ENCODE measurements at places on chromosomes 5 and 9.
A peak's percentile ranks its signal among the peaks of the same experiment; 100 is the strongest.

DNA sequence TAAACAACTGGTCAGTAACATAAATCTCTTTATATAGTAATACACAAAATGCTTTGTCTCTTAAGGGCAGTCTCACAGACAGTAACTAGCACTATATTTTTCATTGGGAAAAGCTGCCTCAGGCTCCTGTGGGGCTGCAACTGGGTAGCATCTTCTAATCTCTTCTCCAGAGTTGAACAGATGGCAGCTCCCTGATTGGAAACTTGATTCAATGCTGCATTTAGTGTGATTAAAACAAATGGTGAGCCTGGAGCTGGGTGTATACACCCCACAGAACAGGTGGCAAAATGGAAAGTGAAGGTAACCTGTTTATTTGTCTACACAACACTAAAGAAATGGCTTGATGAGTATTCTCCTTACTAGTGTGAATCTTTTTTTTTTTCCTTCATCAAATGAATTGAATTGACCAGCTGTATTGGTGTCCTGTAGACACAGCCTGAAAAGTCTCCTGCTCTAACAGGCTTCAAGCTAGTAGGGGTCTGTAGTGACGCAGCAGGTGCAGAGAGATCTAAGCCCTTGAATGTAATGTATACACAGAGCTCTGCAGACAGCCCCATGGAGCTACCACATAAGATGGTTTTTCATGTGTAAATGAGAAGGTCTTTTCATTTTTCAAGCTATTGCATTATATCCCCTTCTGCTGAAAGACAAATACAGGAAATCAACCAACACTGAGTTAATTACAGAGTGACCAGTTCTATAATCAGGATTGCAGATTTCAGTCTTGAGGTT is 43.3 kb downstream of the IZUMO3 start:
- no peak for DNase-seq

DNA sequence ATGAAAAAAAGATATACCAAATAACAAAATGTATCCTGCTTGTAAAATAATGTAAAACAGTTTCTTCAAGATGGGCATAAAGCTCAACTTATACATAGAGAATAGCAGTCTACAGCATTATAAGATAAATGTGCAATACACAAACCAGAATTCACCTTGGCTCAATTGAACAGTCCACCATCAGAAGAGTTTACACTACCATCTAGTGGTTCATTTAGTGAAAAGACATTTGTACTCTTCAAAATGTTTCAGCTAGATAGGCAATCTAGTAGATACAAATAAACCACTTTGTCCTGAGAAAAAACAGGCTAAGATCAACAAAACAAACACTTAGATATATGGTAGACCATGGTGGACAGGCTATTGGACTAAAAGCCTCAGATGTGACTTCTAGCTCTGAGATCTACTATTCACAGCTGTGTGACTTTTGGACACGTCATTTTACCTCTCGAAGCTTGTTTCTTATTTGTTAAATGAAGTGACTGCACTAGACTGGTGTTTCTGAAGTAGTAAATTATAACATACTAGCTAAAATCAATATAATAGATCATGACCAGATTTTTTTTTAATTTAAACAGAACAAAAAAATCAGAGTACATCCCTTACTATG is 22.1 kb upstream of the TPD52L3 start:
- DNase-seq = peak; percentile 16

GRCh38 chr9:83061036-83061435 is 1.9 kb downstream of the RASEF start:
- DNase-seq = no peak

DNA sequence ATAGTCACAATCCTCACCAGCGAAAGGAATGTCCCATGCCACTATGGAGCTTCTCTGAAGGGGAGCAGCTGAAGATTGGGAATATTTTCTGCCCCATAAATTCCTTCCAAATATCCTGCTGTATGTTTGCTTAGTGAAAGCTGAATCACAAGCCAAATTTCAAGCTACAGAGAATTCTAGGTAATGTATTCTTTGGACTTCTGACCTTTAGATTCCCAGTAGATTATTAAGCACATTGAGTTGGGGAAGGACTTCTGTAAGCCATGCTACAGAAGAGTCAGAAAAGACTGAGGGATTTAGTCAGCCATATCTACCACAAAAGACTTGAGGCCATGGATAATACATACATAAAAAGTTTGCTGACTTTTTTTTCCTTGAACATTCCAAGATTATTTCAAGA is 1342.0 kb upstream of the NUDT12 start:
- no peak for DNase-seq

- DNase-seq = no peak
Measured at GRCh38 chr9:28215536-28216299, 642.4 kb upstream of the C9orf72 start.

GRCh38 chr9:18250053-18250452 is 223.9 kb upstream of the ADAMTSL1 start:
- no peak for DNase-seq

- no peak for DNase-seq
Measured at GRCh38 chr9:130244548-130245165, 20.9 kb upstream of the HMCN2 start.

GRCh38 chr5:10744681-10745080 is 16.4 kb downstream of the DAP start:
- no peak for DNase-seq

DNA sequence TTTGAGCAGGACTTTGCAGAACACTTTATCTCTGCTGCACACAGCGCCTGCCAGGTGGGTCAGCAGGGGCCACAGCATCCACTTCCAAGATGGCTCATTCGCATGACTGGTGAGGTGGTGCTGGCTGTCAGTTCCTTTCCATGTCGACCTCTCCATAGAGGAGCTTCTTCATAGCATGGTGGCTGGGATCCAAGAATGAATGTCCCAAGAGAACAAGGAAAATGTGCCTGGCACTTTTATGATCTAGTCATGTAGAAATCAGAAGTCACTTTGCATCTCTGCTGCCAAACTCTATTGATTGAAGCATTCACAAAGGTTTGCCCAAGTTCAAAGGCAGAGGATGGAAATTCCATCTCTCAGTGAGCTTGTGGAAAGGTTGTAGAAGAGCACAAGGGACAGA is 85.0 kb downstream of the GALNT10 start:
- no peak for DNase-seq

DNA sequence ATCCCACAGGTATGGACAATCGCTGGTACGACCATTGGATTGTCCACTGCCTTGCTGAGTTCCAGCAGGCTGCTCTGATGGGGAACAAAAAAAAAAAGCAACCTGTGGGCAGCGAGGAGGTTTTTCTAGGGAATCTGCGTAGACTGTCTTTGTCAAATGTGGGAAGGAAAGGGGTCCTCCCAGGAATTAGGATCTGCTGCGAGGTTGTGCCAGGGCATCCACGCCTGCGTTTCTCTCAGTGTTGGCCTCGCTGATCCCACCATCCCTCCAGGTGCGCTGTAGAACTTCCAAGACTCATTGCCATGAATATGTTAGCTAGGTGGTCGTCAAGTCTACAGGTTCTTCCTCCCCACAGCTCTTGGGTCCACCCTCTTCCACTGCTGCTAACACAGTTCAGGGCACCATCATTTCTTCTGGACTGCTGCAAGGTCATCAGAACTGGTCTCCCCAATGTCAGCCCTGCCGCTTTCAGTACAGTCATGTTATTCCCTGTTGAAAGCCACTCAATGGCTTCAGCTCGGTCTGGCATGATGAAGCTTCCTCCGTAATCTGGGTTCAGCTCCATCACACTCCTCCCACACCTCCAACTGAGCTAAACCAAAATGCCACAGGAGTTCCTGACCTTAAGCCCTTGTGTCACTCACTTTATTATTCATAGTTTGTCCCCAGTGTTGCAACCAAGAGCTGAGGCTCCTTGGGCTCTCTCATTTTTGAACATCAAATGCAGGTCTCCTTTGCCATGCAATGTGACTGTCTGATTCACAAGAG is 79.5 kb upstream of the DMRT1 start:
- no peak for DNase-seq

GRCh38 chr5:53378590-53379247 is 101.7 kb upstream of the FST start:
- DNase-seq = no peak

DNA sequence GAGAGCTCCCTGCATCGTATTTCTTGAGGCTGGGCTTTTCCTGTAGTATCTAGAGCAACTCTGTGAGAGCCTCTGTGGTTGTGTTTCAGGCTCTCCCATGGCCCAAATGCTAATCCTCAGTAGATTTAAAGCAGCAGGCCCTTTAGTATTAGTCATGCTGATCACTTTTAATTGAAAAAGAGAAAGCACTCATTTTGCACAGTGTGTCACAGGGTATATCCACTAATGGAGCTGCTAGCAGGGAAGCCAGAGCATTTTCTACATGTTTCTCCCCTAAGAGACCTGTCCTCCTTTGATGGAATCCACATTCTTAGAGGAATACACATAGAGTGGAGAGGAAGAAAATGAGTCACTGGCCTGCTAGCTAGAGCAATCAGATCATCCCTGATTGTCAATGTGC is 348.5 kb downstream of the TMEM232 start:
- peak; percentile 77 for DNase-seq

- no peak for DNase-seq
Measured at GRCh38 chr5:149271195-149271715, 404 bp upstream of the AFAP1L1 start.

DNA sequence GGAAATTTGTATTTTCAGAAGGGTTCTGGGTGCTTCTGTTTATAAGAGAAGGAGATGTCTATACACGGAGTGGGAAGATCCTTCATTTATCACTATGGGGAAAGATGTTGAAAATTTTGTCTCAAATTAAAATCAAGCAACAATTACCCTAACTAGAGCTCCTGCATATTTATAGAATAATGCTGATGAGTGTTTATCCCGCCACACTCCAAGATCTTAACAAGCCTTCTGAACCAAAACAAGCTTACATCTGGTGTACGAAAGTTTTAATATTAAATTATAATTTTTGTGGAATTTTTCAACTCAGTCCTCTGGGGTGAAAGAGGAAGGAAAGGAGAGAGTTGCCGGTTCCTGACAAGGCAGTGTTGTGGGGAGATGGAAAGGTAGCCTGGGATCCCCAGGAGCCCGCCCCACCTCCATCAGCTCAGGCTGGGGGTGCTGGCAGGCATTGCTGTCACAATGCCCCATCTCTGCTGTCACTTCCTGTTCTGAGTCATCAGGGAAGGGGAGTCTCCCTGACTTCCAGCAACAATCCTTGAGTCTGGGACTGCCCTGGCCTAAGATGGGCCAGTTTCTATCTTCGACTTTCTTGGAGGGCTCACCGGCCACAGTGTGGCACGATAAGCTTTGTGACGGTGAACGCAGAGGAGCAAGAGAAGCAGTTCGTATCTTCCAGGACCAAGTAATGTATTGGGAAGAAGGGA is 64.5 kb downstream of the ERAP1 start:
- DNase-seq = no peak

- DNase-seq = no peak
Measured at GRCh38 chr5:57405984-57406383, 76.6 kb downstream of the ACTBL2 start.

- DNase-seq = no peak
Measured at GRCh38 chr9:89812556-89813181, 207.9 kb downstream of the GADD45G start.

DNA sequence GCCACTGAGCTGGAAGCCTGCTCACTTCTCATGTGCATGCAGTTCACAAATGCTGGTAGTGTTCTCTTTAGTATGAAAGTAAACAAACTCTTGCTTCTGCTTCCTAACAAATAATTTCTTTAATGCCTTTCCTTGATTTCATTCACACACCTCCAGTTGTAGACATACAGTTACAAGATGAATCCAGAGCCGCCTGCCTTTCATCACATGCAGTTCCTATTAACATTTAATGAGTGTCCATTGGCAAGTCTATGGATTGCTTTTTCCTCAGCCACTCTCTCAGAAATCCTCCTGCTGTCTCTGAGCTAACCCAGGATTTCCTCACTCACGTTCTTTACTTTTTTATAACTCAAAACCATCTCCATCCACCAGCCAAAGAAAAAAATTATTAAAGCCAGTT is 408.6 kb downstream of the BNC2 start:
- no peak for DNase-seq

DNA sequence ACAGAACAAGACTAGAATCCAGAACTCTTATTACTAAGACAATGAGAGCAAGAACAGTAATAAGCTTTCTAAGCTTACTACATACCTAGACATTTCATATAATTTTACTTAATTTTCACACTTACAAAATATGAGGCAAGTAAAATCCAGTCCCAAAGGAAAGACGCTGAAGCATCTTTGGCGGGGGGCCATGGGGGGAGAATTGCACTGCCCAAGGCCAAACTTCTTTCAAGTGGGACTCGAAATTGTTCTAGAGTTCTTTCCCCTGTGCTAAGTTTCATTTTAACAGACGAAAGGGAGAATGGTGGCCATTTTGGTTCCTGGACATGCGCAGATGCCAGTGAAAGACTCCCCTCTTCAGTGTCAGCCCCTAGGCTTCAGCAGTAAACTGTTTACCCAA is 72.3 kb downstream of the PRRT1B start:
- no peak for DNase-seq

GRCh38 chr9:687034-687785 is 154.3 kb upstream of the DMRT1 start:
- no peak for DNase-seq

GRCh38 chr5:50535393-50535792 is 94.3 kb upstream of the EMB start:
- DNase-seq = no peak

DNA sequence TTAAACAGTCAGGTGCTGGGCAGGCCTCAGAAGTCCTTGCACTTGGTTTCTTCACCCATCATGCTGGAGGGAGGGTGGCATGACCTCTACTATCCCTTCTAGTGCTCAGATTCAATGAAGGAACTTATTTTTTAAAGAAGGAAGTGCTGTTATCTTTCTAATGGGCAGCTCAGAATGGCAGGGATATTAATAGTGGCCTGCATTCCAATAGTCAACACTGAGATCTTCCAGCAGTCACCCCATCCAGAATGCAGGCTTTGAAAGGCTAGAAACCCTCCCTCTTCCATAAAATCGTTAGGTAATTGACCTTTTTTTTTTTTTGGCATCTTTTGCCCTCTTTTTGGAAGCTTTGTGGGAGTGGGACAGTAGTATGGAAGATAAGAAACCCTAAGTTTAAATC is 325.0 kb downstream of the ARRDC3 start:
- no peak for DNase-seq

GRCh38 chr5:55356896-55357295 is 49.1 kb downstream of the MTREX start:
- DNase-seq = no peak

GRCh38 chr5:131994090-131994489 is 17.4 kb downstream of the ACSL6 start:
- no peak for DNase-seq

DNA sequence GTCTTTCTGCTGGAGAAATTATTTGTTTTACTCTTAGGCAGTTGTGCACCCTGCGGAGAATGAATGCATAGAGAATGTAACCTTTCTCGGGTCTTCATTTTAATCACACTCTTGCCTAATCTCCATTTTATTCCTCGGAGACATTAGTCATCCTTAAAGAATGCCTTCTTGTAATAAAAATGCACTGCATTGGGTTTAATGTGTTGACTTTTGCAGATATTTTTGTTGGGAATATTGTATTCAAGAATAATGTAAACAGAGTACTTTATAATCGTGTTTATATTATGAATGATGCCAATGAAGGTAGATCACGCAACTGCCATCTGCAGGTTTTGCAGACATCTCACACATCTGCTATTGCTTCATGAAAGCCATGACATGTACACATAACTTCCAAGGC is 1093.9 kb upstream of the CDH6 start:
- DNase-seq = peak; percentile 92
